ENCODE measurements at places on chromosomes 4 and X.

- DNase-seq: no peak
Measured at GRCh38 chrX:9634551-9634950, 131.1 kb downstream of the GPR143 start.

DNA sequence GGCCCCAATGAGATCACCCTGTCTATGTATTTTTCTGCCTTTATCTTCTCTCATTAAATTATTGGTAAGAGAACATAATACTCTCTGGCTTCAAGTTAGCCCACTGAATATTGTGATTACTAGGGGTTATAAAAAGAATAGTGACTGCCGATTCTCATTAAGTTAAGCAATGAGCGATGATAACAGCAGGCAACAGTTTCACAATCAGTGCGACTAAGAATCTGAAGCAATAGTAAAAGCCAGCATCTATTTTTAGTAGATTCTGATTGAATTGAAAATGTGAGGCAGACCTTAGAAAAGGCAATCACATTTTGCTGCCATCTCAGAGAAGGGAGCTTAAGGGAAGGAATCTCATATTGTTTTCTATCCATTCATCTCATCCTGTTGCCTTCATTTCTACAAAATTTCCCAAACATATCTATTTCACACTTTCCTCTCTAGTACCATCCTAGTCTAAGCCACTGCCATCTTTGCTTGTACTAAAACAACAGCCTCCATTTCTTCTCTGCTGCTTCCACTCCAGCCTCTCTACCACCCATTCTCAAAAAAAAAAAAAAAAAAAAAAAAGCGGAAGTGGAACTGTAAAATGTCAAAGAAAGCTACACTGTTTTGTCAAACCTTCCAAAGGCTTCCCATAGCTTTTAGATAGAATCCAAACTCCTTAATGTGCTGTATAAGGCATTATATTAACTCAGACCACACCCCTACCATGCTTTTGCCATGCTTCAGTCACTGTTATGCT is 17.4 kb downstream of the GABRA4 start:
- peak; percentile 62 for DNase-seq

DNA sequence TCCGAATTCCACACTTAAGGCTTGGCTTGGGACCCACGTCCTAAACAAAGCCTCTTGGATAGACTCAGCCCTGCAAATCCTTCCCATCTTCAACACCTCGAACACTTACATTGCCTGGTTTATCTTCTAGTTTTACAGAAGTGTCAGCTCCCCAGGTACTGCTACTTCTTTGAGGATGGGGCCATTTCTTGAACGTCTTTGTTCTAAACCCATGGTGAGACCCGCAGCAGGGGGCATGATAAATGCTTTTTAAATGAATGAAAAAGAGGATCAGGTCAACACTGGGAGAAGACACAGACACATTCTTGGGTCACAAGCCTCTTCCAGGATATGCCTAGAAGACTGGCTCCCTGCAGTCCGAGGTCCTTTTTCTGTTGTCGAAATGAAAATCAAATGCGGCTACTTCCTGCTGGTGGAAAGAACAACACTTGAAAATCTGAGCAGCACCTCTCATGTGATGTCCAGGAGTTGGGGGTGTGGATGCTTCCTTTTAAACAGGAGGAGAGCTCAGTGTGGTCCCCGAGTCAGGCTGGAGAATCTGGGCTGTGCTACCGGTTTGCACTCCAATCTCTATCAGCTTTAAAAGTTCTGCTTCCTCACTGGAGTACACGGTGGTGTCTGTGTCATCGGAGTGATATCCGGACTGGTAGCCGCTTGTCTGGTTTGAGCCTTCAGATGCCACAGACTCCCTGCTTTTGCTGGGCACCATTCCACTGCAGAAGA is 45.8 kb downstream of the KDR start:
- DNase-seq: no peak

DNA sequence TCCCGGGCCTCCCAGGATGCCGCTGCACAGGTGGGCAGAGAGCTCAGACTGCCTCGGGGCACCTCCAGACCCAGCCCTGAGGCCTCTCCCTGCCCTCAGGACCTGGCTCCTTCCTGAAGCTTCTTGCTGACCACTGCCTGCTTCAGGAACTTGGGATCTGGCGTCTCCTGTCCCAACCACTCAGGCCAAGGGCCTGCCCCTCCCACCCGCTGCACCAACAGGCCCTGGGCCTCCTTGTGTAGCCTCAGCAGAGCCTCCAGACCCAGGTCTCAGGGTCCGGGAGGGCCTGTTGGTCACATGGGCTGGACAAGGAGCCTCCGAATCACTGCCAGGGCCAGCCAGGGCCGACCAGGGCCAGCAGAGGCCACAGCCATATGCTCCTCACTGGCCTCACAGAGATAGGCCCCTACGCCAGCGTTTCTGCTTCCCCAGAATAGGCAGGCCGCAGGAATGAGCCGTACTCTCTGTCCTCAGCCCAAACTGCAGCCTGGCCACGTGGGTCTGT is 2.8 kb downstream of the MXD4 start:
- DNase-seq: no peak

DNA sequence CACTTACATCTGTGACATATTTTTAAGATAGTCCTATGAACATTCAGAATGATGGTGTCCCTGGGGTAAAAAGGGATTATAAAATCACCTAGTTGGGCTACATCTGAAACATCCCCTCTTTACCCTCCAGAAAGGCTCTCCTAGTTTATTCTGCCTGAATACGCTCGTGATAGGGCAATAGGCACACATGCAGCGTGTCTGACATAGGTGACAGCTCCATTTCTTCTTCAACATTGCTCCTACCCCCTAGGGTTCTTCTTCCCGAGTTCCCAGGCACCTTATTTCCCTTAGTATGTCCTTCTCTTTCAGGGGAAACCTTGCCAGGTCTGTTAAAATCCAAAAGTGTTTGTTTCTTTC is 27.1 kb upstream of the CFAP299 start:
- DNase-seq: no peak

- DNase-seq: no peak
Measured at GRCh38 chr4:37678624-37679023, 7.6 kb downstream of the RELL1 start.

- peak; percentile 66 for DNase-seq
Measured at GRCh38 chr4:122652379-122652778, 31.5 kb upstream of the IL21 start.

DNA sequence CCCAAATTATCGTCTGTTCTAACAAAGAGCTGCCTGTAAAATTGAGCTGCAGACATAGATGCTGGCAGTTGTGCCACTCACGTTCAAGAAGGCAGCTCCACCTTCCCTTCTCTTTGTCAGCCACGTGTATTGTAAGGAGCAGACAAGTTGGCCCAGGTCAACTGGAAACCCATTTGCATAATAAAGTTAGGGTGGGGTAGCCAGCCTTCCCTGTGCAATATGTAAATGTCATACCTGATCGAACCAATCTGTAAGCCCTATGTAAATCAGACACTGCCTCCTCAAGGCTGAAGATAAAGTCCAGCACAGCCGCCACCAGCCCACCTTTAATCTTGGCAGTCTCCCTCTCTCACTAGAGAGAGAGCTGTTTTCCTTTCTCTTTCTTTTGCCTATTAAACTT is 117.2 kb downstream of the TMEM144 start:
- DNase-seq: no peak

DNA sequence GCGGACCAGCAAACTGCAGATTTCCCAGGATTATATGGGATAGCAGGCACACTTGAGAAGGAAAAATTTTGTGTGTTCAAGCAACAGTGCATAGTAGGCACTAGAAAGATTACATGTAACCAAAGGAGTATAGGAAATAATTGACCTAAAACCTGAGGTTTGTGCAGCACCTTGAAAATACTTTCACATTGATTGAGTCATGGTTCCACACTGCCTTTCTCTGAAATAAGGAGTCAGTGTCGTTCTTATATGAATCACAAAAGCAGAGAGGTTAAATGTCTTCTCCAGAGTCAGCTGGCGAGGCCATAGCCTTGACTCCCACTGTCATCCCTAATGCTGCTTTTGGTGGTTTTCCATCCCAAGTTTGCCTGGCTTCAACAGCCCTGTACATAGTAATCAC is 138.9 kb downstream of the SOWAHB start:
- DNase-seq: no peak

DNA sequence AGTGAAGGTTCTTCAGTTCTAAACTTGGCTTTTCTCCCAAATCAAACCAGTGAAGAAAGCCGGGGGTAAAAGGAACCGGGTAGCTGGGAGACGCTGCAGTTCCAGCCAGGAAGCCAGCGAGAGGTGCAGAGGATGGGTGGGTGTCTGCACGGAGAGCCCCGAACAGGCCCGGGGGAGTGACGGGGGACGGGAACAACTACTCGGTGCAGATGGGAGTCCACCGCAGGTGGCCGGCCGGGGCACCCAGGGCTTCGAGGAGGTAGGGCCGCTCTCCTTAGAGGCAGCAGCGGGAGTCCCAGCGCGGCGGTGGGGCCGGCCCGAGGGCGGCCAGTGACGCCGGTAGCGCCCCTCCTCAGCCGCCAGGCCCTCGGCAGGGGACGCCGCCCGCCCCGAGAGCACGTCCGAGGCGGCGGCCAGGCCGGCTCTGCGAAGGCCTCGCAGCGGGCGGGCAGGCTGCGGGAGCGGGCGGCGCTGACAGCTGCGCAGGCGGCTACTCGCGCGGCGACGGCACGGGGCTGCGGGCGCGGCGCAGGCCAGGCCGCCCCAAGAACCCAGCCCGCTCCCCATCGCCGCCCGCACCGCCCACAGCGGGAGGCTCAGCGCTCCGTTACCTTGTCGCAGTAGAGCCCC is 449 bp downstream of the FBXL5 start:
- DNase-seq: peak; percentile 57

DNA sequence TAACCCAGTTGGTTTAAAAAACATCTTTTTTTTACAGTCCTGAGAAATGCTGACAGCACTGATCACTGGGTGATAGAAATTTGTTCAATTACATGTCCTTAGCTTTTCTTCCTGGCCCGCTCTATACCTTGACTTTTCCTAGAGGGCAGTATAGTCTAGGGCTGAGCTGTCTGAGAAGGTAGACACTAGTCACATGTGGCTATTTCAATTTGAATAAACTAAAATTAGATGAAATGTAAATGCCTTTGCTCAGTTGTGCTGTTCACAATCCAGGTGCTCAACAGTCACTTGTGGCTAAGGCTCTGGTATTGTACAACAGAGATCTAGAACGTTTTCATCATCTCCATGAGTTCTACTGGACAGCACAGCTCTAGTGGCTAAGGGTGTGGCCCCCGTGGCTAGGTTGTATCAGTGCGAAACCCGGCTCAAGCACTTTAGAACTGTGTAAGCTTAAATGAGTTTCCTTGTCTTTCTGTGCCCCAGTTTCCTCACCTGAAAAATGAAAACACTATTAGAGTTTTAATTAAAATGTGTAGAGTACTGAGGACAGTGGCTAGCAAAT is 111.6 kb upstream of the WDR17 start:
- DNase-seq: no peak

DNA sequence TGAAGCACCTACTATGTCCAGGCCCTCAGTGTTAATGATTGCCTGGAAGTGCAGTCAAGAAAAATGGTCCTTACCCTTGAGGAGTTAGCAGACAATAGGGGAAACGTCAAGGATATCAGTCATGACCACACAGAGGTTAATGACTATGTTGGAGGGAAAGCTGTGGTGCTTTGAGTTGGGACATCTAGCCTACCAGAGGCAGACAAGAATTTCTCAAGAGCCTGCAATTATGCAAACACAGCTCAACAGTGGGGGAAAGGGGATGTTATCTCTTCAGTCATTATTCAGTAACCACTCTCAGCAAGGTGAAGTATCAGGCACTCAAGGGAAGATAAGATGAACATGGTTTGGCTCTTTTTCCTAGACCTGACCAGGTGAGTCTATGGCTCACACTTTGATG is 7.0 kb upstream of the FGFBP1 start:
- peak; percentile 67 for DNase-seq

- peak; percentile 54 for DNase-seq
Measured at GRCh38 chr4:112523764-112524505, 8.0 kb upstream of the NEUROG2 start.

- no peak for DNase-seq
Measured at GRCh38 chr4:168124008-168124641, 31.8 kb downstream of the ANXA10 start.

- DNase-seq: no peak
Measured at GRCh38 chrX:78456909-78457308, 129.5 kb upstream of the CYSLTR1 start.

DNA sequence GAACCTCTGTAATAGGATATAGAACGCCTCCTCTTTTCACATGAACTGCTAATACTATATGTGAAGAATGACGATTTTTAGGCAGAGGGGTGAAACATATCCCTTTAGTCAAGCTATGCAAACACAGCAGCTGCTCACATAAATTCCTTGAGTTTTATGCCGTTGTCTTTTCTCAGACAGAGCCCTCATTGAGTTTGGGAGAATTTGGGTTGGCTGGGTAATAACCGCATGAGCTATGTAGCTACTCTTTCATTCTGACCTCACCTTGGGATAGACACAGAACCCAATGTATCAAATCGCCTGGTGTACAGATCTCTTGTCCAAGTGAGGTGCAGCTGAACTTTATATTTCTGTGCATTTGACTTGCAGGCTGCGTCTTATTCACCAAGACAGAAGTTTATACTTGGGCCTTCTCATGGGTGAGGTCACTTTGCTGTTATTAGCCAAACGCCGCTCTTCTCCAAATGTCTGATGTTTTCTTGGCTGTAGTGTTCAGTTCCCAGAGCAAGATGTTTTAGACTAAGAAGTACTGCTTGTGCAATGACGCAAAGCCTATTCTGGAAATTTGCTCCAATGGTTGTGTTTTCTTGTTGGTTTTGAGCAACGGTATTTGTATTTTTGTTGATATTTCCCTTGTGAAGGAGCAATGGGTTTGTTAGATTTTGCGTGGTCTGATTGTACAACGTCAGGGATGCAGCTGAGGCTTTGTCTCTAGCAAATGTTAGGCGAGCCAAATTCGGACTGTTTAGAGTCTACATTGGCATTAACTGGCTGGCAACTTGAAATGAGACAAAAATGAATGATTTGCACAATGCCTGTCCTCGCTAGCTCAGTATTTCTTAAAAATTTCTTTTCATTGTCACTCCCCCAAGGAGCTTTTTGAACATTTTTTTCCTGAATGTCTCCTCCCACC is 11.2 kb upstream of the SPARCL1 start:
- DNase-seq: no peak

- no peak for DNase-seq
Measured at GRCh38 chrX:45428831-45429230, 228.2 kb upstream of the DIPK2B start.

GRCh38 chr4:110289601-110290100 is 91.2 kb upstream of the ELOVL6 start:
- DNase-seq: no peak

GRCh38 chr4:24473309-24473721 is 111.0 kb downstream of the DHX15 start:
- DNase-seq: no peak

DNA sequence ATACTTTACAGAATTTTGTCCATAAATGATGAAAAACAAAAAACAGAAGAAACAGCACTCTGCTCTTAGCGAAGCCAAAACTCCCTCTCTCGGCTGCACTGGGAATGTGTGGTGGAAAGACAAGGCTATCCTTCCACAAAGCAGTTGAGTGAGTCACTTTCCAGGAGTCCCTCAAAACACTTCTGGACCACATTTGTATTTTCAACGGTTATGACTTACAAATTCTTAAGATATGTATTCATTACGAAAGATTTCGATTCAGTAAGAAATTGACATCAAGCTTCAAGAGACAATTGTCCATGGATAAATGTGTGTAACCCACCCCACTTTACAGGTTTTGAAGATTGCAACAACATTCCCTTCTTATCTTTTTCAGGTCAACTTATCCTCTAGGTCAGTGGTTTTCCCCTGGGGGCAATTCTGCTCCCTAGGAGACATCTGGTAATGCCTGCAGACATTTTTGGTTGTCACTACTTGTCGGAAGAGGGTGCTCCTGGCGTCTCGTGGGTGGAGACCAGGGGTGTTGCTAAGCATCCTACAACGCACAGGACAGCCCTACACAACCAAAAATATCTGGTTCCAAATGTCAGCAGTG is 66.7 kb upstream of the MTNR1A start:
- DNase-seq: no peak

All from inflammatory macrophage (primary cell).